A549 treated with CORT108297 at 1 μM for 4 hours (cell line): ENCODE measurements at places on chromosomes 5 and 9. TPM values are rescaled to one million over a fixed set of nuclear protein-coding genes. Genes with fewer than 3 reads are reported as not detected.

Gene FRMD3
- 2.2 to 3.3 TPM (median 2.9 TPM) in 5 replicates for total RNA-seq

Gene TEK
- 0.02 to 0.06 TPM (median 0.03 TPM) in 5 replicates for total RNA-seq

Gene GALNT12
- total RNA-seq: 3.4 to 5.3 TPM (median 4.9 TPM) in 5 replicates

Gene FAM153A
- not detected in 5 replicates for total RNA-seq

Gene DCTN4
- total RNA-seq: 16.9 to 18.9 TPM (median 18.3 TPM) in 5 replicates

Gene HTR4
- total RNA-seq: not detected in 5 replicates

Gene OSMR
- total RNA-seq: 55.6 to 77.5 TPM (median 72.5 TPM) in 5 replicates

Gene TNC
- 0.68 to 1.1 TPM (median 0.92 TPM) in 5 replicates for total RNA-seq

Gene RALGPS1
- total RNA-seq: 1.8 to 2.6 TPM (median 2.5 TPM) in 5 replicates

Gene GARNL3
- total RNA-seq: 2.2 to 2.8 TPM (median 2.4 TPM) in 5 replicates

Gene PHF24
- 0.03 to 0.18 TPM (median 0.10 TPM) in 5 replicates for total RNA-seq

Gene DND1
- 0.44 to 1.0 TPM (median 0.92 TPM) in 5 replicates for total RNA-seq

Gene BTNL9
- total RNA-seq: 0.73 to 1.3 TPM (median 0.95 TPM) in 5 replicates

Gene CCDC192
- not detected in 5 replicates for total RNA-seq

Gene ST6GALNAC4
- total RNA-seq: 14.0 to 24.2 TPM (median 22.2 TPM) in 5 replicates

Gene COL15A1
- total RNA-seq: 0.39 to 0.80 TPM (median 0.51 TPM) in 5 replicates

Gene TPPP
- 4.7 to 6.4 TPM (median 5.6 TPM) in 5 replicates for total RNA-seq

Gene TMEM252
- total RNA-seq: not detected in 5 replicates

Gene ECM2
- total RNA-seq: 0.13 to 0.30 TPM (median 0.19 TPM) in 5 replicates

Gene CD180
- total RNA-seq: 0.01 TPM in 1 of 5 replicates, not detected in the others

Gene ESM1
- 0.06 TPM in 1 of 5 replicates, not detected in the others for total RNA-seq

Gene SHOC1
- total RNA-seq: not detected in 5 replicates

Gene FUBP3
- 44.8 to 54.8 TPM (median 49.9 TPM) in 5 replicates for total RNA-seq

Gene GGTA1
- not detected in 5 replicates for total RNA-seq

Gene UNC13B
- total RNA-seq: 8.4 to 10.0 TPM (median 9.6 TPM) in 5 replicates

Gene INSL6
- total RNA-seq: not detected in 5 replicates

Gene PCDHA5
- total RNA-seq: 0.47 to 0.79 TPM (median 0.70 TPM) in 5 replicates

Gene CAMSAP1
- 18.6 to 22.4 TPM (median 21.2 TPM) in 5 replicates for total RNA-seq

Gene PCDHGC4
- total RNA-seq: 0.01 to 0.05 TPM (median 0.03 TPM) in 3 of 5 replicates, not detected in the others

Gene CTXN3
- not detected in 5 replicates for total RNA-seq

Gene C9orf50
- 0.10 to 0.12 TPM in 2 of 5 replicates, not detected in the others for total RNA-seq

Gene CFAP77
- 0.06 to 0.24 TPM (median 0.22 TPM) in 3 of 5 replicates, not detected in the others for total RNA-seq

Gene OXCT1
- 2.4 to 3.4 TPM (median 2.8 TPM) in 5 replicates for total RNA-seq

Gene C9orf78
- total RNA-seq: 44.7 to 54.2 TPM (median 48.8 TPM) in 5 replicates

Gene NRG2
- 1.7 to 2.4 TPM (median 2.1 TPM) in 5 replicates for total RNA-seq

Gene GABRA6
- not detected in 5 replicates for total RNA-seq

Gene RGS7BP
- total RNA-seq: not detected in 5 replicates

Gene PAEP
- 0.14 to 0.28 TPM (median 0.21 TPM) in 5 replicates for total RNA-seq

Gene KIF24
- 3.0 to 3.7 TPM (median 3.3 TPM) in 5 replicates for total RNA-seq

Gene TOPORS
- total RNA-seq: 10.9 to 17.4 TPM (median 12.3 TPM) in 5 replicates

Gene DNAJB5
- 4.2 to 5.9 TPM (median 5.5 TPM) in 5 replicates for total RNA-seq

Gene HSPA9
- 329 to 377 TPM (median 336 TPM) in 5 replicates for total RNA-seq

Gene PCDH12
- total RNA-seq: 0.01 to 0.09 TPM (median 0.02 TPM) in 3 of 5 replicates, not detected in the others

Gene ZDHHC11B
- total RNA-seq: 0.83 to 1.7 TPM (median 1.2 TPM) in 5 replicates

Gene MPDZ
- 9.4 to 15.7 TPM (median 12.9 TPM) in 5 replicates for total RNA-seq

Gene WWC1
- total RNA-seq: 84.1 to 103 TPM (median 88.0 TPM) in 5 replicates

Gene PKD2L2
- total RNA-seq: not detected in 5 replicates

Gene CCNO
- total RNA-seq: 5.2 to 9.9 TPM (median 9.5 TPM) in 5 replicates

Gene TSLP
- not detected in 5 replicates for total RNA-seq

Gene ANKRD31
- 0.03 to 0.07 TPM (median 0.05 TPM) in 5 replicates for total RNA-seq

Gene PALM2AKAP2
- 0.06 to 0.68 TPM (median 0.25 TPM) in 5 replicates for total RNA-seq

Gene HMCN2
- 0.05 to 0.12 TPM (median 0.07 TPM) in 5 replicates for total RNA-seq

Gene SLIT3
- total RNA-seq: 13.1 to 21.4 TPM (median 17.2 TPM) in 5 replicates

Gene FOXD4
- total RNA-seq: 0.25 to 0.82 TPM (median 0.44 TPM) in 5 replicates

Gene NMUR2
- total RNA-seq: 0.03 to 0.09 TPM (median 0.06 TPM) in 5 replicates

Gene CTNNA1
- 177 to 232 TPM (median 203 TPM) in 5 replicates for total RNA-seq

Gene PIK3R1
- total RNA-seq: 4.6 to 6.1 TPM (median 5.9 TPM) in 5 replicates

Gene WNK2
- total RNA-seq: 4.9 to 7.8 TPM (median 6.5 TPM) in 5 replicates
